ENCODE measurements at places on chromosomes 7 and 10. TPM values are rescaled to one million over a fixed set of nuclear protein-coding genes. Genes with fewer than 3 reads are reported as not detected.
A peak's percentile ranks its signal among the peaks of the same experiment; 100 is the strongest.

DNA sequence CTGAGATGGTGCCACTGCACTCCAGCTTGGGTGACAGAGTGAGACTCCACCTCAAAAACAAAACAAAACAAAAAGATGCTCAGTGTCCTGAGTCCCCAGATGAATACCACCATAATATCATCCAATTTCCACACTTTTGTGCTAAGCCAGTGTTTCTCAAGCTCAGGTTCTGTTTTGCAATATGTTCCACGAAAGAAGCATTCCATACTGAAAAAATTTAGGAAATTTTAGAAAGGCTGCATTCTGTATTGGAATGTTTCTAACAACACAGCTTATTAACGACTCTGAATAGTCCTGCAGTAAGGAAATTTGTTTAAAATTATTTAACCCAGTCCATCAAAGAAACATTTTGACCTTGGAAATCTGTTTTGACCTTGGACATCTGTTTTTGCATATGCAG is 142.4 kb downstream of the EPC1 start:
- DNase-seq, result no peak

The HOXA5 gene
- total RNA-seq, result 57.8 TPM

The NRG3 gene
- 1.3 TPM for total RNA-seq

The STEAP2 gene
- 9.4 TPM for total RNA-seq

The PAPSS2 gene
- total RNA-seq, result 220 TPM

- no peak for DNase-seq
Observed at GRCh38 chr10:8245814-8246142, 191.3 kb downstream of the GATA3 start.

The SLC26A4 gene
- 0.42 TPM for total RNA-seq

The MYPN gene
- total RNA-seq, result not detected

The SPAM1 gene
- not detected for total RNA-seq

- DNase-seq, result no peak
Observed at GRCh38 chr10:101967713-101968112, 88.3 kb downstream of the ARMH3 start.

The AIMP2 gene
- 39.8 TPM for total RNA-seq

- no peak for DNase-seq
Observed at GRCh38 chr10:83272666-83273434, 866.5 kb upstream of the GHITM start.

GRCh38 chr10:127921753-127922145 is 14.8 kb downstream of the PTPRE start:
- no peak for DNase-seq

GRCh38 chr10:73060738-73061635 is 35.7 kb downstream of the P4HA1 start:
- no peak for DNase-seq

DNA sequence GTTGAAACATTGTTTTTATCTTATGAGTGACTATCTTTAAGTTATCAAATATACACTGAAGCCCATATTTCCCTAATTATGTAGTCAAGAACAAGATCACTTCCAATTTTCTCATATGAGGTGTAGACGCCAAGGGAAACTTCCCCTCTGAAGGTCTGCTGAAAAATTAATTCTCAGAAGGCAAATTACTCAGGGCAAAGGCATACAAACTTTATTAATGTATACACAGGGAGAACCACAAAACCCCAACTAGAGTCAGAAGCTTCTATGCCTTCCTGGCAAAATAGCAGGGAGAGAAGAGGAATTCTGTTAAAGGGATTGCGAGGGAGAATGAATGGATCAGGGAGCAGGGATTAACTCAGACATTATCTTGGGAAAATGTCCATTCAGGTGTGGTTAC is 83.4 kb downstream of the DOCK4 start:
- no peak for DNase-seq

DNA sequence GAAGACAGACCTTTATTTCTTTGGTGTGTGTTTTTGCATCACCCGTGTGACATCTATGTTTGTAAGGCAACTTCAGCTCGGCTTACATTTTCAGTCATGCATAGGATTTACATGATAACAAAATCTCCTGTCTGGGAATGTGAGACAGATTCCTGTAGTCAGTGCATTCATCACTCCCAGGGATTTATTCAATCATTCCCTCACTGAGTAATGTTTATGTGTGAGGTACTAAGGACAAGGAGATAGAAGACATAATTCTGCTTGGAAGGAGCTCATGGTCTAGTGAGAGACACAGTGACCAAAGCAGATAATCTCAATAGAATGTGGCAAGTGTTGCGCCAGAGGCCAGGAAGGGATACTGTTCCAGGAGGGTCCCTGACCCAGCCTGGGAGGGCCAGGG is 35.2 kb upstream of the BMPER start:
- DNase-seq, result no peak

GRCh38 chr7:120703585-120704240 is 154.2 kb downstream of the TSPAN12 start:
- no peak for DNase-seq

DNA sequence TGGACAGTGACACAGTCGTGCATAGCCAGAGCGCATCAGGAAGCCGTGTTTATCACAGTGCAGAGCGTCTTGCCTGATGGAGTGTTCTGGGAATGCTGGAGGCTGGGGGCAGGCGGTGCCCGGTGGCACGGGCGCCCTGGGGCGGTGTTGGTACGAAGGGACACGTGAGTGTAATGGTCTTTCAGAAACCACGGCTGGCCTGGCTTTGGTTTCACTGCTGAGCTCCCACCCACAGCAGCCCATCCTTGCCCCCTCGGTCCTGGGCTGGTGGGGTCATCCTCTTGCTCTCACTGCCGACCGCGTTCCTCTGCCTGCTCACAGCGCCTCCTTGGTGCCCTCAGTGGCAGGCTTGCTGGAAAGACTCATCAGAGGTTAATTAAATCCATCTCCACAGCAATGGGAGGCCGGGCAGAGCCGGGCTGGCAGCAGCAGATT is 50.6 kb downstream of the NKX6-2 start:
- peak; percentile 70 for DNase-seq

DNA sequence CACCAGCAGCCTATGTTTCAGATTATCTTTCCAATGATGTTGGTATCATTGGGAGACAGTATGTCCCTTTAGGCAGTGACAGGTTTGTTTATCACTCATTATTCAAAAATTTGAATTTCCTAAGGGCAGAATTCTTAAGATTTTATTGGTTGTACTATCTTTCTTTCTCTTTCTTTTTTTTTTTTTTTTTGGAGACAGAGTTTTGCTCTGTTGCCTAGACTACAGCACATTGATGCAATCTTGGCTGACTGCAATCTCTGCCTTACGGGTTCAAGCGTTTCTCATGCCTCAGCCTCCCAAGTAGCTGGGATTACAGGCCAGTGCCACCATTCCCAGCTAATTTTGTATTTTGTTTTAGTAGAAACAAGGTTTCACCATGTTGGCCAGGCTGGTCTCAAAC is 111.2 kb downstream of the PON1 start:
- DNase-seq, result no peak

- DNase-seq, result no peak
Observed at GRCh38 chr7:150595361-150595760, 28.2 kb downstream of the GIMAP4 start.

The NRAP gene
- total RNA-seq, result not detected

The GFRA1 gene
- total RNA-seq, result 10.5 TPM

The SEMA3E gene
- total RNA-seq, result not detected

DNA sequence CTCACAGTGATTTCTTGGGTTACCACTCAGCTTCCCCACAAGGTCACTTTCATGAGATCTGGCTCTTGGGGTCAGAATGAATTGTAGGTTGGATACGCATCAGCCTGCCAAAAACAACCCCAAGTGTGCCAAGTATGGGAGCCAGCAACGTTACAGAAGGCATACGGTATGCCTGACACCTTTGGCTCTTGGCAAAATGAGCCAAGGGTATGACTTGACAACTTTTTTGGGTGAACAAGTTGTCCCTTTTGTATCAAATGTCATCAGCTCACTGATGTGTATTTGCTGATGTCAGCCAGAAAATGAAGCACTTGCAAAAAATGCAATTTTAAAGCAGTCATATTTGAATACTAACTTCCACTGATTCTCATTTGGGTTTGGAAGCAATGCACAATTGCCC is 168.4 kb downstream of the CACNB2 start:
- DNase-seq, result no peak

The MEOX2 gene
- 0.61 TPM for total RNA-seq

- DNase-seq, result no peak
Observed at GRCh38 chr7:2045559-2046405, 187.0 kb downstream of the MAD1L1 start.

GRCh38 chr7:44977959-44978335 is 868 bp downstream of the MYO1G start:
- DNase-seq, result no peak

DNA sequence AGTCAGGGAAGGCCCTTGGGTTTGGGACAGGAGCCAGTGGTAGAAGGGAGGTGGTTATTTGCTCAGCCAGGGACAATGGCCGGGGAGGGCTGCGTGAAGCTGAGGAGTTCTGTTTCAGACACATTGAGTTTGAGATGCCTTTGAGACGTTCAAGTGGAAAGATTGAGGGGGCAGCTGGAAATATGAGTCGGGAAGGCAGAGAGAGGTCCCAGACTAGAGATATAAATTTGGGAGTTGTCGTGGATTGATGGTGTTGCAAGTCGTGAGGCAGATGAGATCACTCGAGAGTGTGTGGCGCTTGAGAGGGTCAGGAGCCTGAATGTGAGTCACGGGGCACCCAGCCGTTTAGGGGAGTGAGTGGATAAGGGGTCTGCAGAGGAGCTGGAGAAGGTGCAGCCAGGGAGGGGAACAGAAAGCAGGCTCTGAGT is 73.3 kb downstream of the ZMIZ1 start:
- DNase-seq, result peak; percentile 79

GRCh38 chr10:58028597-58029366 is 238.9 kb downstream of the IPMK start:
- DNase-seq, result no peak

The CYP26C1 gene
- total RNA-seq, result 0.21 TPM

The H2BK1 gene
- not detected for total RNA-seq

The FLNC gene
- 1.2 TPM for total RNA-seq

The FXYD4 gene
- total RNA-seq, result not detected

DNA sequence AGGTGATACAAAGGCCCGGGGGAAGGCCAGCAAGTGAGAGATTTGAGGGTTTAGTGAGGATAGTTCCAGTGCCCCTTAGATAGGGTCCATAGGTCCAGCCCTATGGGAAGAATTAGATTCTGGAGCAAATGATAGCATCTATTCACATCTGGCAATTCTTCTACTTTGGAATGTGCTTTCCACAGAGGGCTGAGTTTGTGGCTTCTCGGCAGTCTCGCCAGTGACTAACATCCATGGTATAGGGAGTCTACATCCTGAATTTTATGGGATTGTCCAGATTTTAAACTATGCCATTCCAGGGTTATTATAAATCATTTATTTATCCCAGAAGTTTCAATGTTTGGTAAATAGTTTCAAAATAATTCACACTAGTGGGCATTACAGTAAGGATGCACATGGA is 207.3 kb upstream of the ADO start:
- no peak for DNase-seq

The SPRN gene
- total RNA-seq, result not detected

GRCh38 chr10:10915215-10915614 is 102.5 kb upstream of the CELF2 start:
- DNase-seq, result no peak

The MYOZ1 gene
- total RNA-seq, result 0.43 TPM

The NUDT13 gene
- total RNA-seq, result 3.1 TPM

The ELN gene
- total RNA-seq, result 13.5 TPM

DNA sequence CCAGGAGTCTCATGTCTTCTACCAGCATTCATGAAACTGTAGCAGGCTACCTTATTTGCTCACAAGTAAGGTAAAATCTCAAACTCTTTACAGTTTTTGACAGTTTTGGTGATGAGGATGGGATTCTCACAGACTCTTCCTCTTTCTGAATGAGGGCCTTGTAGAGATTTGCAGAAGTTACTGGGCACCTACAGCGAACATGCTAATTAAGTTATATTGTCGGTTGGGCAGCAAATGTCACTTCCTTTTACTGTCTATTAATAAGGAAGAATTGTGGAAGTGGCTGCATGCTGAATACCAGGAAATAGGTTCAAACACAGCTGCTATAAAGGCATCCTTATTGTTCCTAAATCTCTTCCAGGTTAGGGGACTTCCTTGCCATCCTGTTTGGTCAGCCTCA is 189.6 kb downstream of the DNAJC1 start:
- no peak for DNase-seq

Measured in adrenal gland (tissue), 19 donors.